Fibroblast of the aortic adventitia (primary cell): ENCODE measurements at places on chromosomes 6 and 20. TPM values are rescaled to one million over a fixed set of nuclear protein-coding genes. Genes with fewer than 3 reads are reported as not detected.

Gene PDE10A
- total RNA-seq = 6.1 and 12.7 TPM in 2 replicates

Gene ANKEF1
- total RNA-seq = 0.65 and 1.8 TPM in 2 replicates

Gene PI16
- total RNA-seq = 1.5 and 6.3 TPM in 2 replicates

Gene ANKRD66
- total RNA-seq = not detected in 2 replicates

Gene PRSS35
- total RNA-seq = 3.5 and 4.7 TPM in 2 replicates

Gene SLC18B1
- total RNA-seq = 6.8 and 17.8 TPM in 2 replicates

Gene GRIK2
- 8.3 and 8.9 TPM in 2 replicates for total RNA-seq

Gene SSTR4
- total RNA-seq = not detected in 2 replicates

Gene CNBD2
- 2.2 and 4.5 TPM in 2 replicates for total RNA-seq

Gene GMPR
- total RNA-seq = 2.5 and 24.8 TPM in 2 replicates

Gene BPIFB4
- total RNA-seq = not detected in 2 replicates

Gene CD40
- 0.45 and 1.5 TPM in 2 replicates for total RNA-seq

Gene BFSP1
- total RNA-seq = 1.3 and 3.5 TPM in 2 replicates

Gene RPS6KA2
- total RNA-seq = 32.5 and 89.7 TPM in 2 replicates

Gene MUC21
- not detected in 2 replicates for total RNA-seq

Gene MICA
- total RNA-seq = 12.7 and 13.3 TPM in 2 replicates

Gene FKBP1C
- 0.18 and 0.33 TPM in 2 replicates for total RNA-seq

Gene NKX2-2
- total RNA-seq = not detected in 2 replicates
